Epithelial cell of alveolus of lung (primary cell): ENCODE measurements at places on chromosomes 13 and 19. TPM values are rescaled to one million over a fixed set of nuclear protein-coding genes. Genes with fewer than 3 reads are reported as not detected.

The ADAMTSL5 gene
- total RNA-seq: 5.0 and 15.2 TPM in 2 replicates

The RXFP2 gene
- not detected in 2 replicates for total RNA-seq

The CGB8 gene
- total RNA-seq: 0.91 TPM in 1 of 2 replicates, not detected in the other

The CCDC8 gene
- 26.4 and 42.2 TPM in 2 replicates for total RNA-seq

The SHC2 gene
- total RNA-seq: 0.91 and 9.1 TPM in 2 replicates
